Hindlimb muscle (tissue), 1 donor: ENCODE measurements at places on chromosomes 13 and 19.
A peak's percentile ranks its signal among the peaks of the same experiment; 100 is the strongest.

- DNase-seq: no peak
Measured at GRCh38 chr13:61795580-61795979, 379.9 kb upstream of the PCDH20 start.

GRCh38 chr13:36629057-36629385, 44.8 kb upstream of the SERTM1 start:
- peak; percentile 32 for DNase-seq

- DNase-seq: no peak
Measured at GRCh38 chr13:78742659-78743058, 83.7 kb upstream of the OBI1 start.

- no peak for DNase-seq
Measured at GRCh38 chr13:45372189-45373161, 31.5 kb upstream of the TPT1 start.

DNA sequence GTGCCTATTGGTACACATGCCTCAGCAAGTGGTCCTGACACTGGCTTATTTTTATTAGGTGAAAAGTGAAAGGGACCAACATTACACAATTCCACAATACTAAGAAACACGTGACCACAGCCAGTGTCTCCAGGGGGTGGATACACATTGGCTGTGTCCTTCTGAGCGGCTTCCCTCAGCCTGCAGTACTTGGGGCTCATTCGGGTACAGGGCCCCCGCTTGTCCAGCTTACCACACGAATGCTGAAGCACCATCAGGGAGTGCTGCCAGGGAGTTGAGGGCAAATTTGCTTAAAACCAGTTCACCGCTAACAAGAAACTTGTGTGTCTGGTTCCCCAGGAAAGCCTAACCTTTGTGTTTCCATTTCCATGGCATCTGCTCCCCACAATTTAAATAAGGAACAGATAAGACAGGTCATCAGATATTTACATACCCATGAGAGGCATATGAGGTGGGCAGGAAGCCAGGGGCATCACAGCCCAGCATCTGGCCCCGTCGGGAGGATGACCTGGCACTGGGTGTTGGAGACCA, 23.3 kb downstream of the PBX4 start:
- no peak for DNase-seq

DNA sequence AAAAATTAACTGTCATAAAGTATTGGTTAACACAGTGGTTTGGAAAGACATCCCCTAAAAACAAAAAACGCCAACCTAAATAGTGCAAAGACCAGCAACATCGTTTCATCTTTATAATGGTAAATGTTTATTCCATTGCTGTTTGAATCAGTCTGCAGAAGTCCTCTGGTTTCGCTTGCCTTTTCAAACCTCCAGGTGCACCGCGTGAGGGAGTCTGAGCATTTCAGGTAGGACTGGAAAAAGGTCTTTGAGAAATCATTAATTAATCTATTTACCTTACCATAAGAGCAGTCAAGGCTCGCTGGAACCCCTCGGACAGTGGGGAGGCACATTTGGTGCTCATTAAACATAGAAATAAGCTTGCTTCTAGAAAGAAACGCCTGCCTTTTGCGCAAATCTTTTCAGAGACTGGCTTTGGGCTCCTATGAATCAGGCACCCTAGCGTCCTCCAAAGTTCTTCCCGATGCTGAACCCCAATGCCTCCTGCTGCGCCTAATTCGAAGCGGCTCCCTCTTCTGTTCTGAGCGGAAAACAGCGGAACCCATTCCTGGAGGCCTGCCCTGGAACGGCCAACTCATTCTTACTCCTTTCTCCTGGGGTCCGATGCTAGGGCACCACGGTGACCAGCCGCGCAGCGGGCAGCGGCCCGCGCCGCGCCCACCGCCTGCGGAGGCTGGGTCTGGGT, 951 bp upstream of the MTUS2 start:
- no peak for DNase-seq

DNA sequence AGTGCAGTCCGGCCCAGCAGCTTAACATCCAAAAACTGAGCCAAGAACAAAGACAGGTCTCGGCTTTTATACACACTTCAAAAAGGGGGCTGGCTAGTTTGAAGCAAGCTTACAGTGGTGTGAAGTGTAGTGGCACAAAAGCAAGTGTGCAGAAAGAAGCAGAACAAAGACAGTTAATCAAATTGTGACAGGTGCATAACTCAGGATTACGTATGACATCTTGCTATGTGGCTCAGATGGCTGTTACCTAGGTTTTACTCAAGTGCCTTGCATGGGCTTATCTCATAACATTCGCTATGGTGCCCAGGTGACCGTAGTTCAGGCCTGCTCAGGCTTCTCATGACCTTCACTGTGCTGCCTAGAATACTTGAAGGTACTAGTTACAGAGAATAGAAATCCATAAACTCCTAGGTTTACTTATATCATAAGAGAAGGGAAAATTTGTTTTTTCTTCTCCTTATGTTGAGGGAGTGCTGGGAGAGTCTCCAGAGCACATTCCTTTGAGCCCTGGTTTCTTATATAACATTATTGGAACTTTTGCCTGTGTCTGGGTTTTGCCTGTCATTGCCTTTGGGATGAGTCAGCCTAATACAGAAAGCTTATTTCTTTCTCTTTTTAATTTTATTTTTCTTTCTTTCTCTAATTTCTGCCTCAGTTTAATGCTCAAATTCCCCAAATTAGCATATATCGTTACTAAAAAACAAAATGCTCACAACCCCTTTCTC, 1629.1 kb upstream of the PCDH20 start:
- no peak for DNase-seq

GRCh38 chr13:44686531-44686934, 110.4 kb upstream of the TSC22D1 start:
- DNase-seq: no peak

GRCh38 chr19:1173159-1173844, 766 bp downstream of the SBNO2 start:
- DNase-seq: no peak

GRCh38 chr13:95087746-95088305, 213.4 kb downstream of the ABCC4 start:
- DNase-seq: no peak

DNA sequence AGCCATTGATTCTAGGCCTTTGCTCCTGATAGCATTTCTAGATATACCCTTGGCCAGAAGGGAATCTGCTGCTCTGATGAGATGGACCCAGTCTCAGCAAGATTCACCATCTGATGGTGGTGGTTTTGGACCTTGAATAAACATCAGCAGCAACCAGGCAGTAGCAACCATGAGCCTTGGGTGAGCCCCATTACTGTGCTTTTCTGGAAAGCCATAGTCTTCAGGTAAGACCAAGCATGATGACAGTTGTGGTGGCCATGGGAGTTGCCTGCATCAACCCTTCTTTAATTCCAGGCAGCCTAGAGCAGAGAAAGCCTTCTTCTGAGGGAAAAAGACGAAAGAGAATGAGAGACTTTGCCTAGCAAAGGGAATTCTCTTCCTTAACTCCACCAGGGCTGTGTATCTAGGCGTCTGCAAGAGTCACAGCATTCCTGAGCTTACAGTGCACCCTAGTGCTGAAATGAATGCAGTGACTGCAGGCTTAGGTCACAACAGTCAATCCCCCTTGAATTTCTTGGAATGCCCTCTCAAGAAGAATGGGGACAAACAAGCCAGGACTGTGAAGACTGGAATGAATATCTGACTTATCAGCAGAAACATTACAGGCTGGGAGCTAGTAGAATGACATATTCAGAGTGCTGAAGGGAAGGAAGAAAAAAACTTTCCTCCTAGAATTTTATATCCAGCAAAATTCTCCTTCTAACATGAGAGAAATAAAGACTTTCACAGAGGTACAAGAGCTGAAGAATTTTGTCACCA, 942.4 kb upstream of the PCDH20 start:
- peak; percentile 8 for DNase-seq

DNA sequence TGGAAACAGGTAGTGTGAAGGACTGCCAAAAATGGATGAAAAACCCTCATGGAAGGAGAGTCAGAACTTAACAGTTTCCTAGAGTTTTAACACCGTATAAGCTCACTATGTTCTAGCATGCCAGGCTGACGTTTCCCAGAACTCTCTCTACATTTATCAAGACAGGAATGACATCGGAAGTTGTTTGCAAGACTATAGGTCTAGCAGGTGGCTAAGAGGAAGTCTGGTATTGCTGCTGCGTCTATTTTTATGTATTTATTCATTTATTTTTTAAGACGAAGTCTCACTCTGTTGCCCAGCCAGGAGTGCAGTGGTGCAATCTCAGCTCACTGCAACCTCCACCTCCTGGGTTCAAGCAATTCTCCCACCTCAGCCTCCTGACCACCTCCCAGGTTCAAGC, 20.5 kb upstream of the ARL11 start:
- DNase-seq: no peak

DNA sequence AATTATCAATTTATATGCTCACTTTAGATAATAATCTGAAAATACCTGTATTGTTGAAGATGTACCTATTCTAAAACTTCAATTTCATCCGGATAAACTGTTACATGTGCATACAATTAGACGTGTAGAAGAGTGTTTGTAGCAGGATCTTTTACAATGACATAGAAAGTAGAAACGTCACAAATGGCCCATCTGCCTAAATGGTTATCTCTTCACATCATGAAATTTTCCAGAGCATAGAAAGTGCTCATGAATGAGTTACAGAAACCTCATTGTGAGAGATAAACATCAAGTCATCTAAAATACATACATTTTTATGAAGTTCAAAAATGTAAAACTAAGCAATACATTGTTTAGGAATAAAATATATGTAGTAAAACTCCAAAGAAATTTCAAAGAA, 607.4 kb downstream of the GPC6 start:
- no peak for DNase-seq
